Thoracic aorta (tissue), 2 donors: ENCODE measurements at places on chromosomes 4 and X. TPM values are rescaled to one million over a fixed set of nuclear protein-coding genes. Genes with fewer than 3 reads are reported as not detected.

DNA sequence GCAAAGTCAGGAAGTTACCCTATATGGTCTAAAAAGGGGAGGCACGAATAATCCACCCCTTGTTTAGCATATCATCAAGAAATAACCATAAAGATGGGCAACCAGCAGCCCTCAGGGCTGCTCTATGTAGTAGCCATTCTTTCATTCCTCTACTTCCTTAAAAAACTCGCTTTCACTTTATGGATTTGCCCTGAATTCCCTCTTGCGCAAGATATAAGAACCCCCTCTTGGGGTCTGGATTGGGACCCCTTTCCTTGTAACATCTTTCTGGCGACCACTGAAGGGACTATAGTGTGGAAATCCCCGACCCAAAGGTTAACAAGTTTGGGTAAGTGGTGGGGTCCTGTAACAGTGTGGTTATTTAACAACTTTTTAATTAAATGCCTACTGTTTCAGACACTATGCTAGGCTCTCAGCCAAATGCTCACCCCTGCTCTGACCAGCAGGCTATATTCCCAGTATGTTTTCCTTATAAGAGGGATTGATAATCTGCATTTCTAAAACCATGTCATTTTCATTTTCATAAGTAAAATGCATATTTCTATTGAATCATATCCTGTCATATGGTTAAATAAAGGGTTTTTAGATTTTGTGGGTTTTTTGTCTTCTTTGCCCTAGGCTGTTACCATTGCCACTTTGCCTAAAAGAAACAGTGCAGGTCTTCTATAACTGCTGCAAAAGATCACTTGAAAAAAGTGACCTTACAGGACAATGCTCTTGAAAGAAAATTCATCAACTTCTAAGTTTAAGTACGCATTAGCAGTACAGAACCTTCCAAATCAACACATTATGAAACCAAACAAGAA is 41.5 kb downstream of the ANAPC10 start:
- H3K4me1 ChIP-seq, result no peaks in the 10 kb centered on the region
- no peaks in the 10 kb centered on the region for H3K36me3 ChIP-seq
- H3K27ac ChIP-seq, result no peak overlapping the region
- H3K4me3 ChIP-seq, result no peak overlapping the region

GRCh38 chr4:17275836-17276235 is 236.1 kb downstream of the QDPR start:
- H3K27ac ChIP-seq, result no peak overlapping the region
- no peak for DNase-seq
- peaks cover 24% of the 10 kb centered on the region for H3K4me1 ChIP-seq
- no peak overlapping the region for H3K4me3 ChIP-seq

DNA sequence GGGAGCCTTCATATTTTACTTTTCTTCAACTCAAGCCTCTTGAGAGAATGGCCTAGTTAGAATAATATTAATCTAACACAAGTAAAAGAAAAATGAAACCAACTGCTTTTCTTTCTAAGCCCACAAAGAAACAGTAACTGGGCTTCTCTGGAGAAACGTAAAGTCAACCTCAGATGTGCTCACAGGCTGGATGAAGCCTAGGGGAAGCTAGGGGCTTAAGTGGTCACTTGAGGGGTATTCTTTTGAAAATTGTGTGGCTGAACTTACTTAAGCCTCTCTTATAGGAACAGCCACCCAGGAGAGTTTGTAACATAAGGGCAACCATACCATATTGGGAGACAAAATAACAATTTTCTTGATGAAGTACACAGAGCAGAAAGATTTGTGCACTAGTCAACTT is 279.0 kb downstream of the SPRY1 start:
- H3K27me3 ChIP-seq, result no peaks in the 10 kb centered on the region
- no peaks in the 10 kb centered on the region for H3K36me3 ChIP-seq

- no peak overlapping the region for H3K27ac ChIP-seq
- no peaks in the 10 kb centered on the region for H3K27me3 ChIP-seq
- H3K4me3 ChIP-seq, result no peak overlapping the region
Measured at GRCh38 chr4:135325264-135325663, 1123.7 kb upstream of the PABPC4L start.

GRCh38 chr4:127686658-127687057 is 43.5 kb upstream of the SLC25A31 start:
- H3K4me1 ChIP-seq, result no peaks in the 10 kb centered on the region
- H3K27ac ChIP-seq, result no peak overlapping the region
- DNase-seq, result no peak
- no peak overlapping the region for H3K4me3 ChIP-seq

The GASK1B gene
- total RNA-seq, result 147 TPM

GRCh38 chr4:169909897-169910296 is 116.3 kb downstream of the MFAP3L start:
- no peak for DNase-seq
- no peaks in the 10 kb centered on the region for H3K27me3 ChIP-seq
- no peak overlapping the region for H3K4me3 ChIP-seq
- no peaks in the 10 kb centered on the region for H3K4me1 ChIP-seq

DNA sequence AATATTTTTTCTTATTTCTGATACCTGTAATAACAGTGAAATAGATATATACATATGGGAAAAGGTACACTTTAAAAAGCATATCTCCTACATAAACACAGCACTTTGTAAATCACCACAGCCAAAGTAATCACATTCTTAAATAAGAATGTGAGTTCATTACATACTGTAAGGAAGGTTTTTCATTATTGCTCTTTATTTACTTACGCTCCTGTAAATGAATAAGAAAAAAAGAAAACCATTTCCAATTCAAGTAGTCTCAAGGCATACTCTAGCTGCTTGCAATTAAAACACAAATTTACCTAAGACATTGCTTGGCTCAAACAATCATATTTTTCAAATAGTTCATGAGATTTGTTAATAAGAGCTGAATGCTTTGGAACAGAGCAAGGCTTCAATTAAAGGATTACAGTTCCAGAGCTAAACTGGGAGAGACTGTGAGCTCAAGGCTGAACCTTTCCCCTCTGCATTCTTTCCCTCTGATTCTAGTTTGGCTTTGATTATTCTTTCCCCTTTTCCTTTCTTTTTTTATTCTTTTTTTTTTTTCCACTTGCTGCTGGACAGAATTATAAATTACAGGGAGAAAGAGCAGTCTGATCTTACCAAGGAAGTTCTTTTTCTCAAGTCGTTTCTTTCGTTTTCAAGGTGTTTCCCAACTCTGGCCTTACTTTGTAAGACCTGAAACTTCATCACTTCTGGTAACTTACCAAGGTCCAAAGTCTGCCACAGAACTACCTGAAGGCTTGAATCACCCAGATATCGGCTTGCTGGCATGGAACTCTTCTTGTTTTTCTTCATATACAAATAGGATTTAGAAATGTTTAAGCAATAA is 278.3 kb downstream of the INPP4B start:
- DNase-seq, result no peak
- H3K36me3 ChIP-seq, result no peaks in the 10 kb centered on the region
- no peaks in the 10 kb centered on the region for H3K27me3 ChIP-seq
- peak overlapping the region; percentile 77 for H3K27ac ChIP-seq
- peaks cover 21% of the 10 kb centered on the region for H3K4me1 ChIP-seq

The CT83 gene
- total RNA-seq, result not detected
